Activated CD8-positive, alpha-beta memory T cell treated with anti-CD3 and anti-CD28 coated beads for 48 hours (primary cell): ENCODE measurements at places on chromosomes 16 and 17.
A peak's percentile ranks its signal among the peaks of the same experiment; 100 is the strongest.

DNA sequence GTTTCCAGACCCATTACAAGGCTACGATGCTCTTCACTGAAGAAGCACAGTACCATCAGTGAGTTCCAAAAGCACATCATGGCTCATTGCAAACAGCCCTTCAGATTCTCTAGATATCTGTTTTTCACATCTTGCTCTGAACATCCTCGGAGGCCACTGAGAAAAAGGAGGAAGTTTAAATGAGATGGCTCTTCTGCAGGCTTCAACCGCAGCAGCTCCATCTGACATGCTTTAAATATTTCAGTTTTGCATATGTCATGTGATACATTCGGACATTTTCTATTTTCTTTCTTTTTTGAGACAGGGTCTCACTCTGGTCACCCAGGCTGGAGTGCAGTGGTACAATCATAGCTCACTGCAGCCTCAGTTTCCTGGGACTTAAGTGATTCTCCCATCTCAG lies 396.8 kb downstream of the NPIPA8 start:
- no peak for DNase-seq

DNA sequence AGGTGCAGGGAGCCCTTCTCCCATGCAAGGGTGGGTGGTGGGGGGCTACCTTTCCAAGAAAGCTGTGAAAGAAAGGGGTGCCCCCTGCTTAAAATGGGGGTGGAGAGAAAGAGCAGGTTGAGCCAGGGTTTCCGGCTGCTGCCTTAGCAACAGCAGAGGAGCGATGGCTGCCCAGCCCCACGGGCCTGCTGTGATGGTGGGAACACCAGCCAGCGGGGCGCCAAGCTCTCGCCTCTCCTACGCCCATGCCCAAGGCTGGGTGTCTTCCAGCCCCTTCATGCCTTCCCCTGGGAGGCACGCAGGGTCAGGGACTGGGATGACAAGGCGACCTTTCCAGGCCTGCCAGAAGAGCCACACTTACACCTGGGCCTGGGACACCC lies 3.0 kb downstream of the FMNL1 start:
- no peak for DNase-seq

- DNase-seq = no peak
Measured at GRCh38 chr16:51132490-51133115, 18.5 kb downstream of the SALL1 start.

DNA sequence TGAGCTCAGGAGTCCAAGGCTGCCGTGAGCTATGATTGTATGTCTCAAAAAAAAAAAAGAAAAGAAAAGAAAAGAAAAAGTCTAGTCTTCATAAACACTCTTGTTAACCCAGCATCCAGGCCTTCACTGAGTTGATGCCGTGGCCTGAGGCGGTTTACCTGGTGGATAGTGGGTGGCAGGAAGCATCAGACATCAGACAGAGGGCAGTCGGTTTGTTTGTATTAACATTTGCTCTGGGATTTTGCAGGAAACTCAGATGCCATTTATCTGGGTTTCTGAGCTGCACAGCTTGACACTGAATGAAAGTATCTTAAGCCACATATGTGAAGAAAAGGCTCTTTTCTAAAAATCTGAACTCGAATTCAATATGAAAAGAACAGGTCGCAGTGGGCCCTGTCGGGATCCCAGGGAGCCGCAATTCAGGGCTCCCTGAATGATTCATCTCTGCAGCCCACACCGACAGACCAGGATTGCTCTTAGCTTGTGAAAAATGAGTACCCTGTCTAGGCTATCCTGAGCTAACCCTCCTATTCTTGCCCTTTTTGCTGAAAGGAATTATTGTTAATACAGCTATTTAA lies 1.1 kb upstream of the DBNDD1 start:
- no peak for DNase-seq

DNA sequence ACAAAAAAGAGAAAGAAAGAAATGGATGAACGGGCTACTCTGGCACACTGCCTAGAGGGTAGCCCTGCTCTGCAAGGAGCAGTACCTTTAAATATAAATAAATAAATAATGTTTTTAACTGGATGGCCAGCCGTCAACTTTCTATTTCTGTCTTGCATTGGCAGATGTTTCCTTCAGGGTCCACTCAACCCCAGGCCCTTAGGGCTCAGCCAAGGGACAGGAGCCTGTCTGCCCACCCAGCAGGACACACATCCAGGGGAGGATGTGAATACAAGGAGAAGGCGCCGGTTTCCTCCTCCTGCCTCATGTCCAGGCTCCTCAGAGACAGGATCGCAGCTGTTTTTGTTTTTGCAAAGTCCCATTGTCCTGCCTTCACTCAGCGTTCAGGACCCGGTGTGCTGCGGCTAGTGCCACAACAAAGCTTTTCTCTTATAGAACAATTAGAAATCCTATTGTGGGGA lies 22.6 kb downstream of the TTYH2 start:
- no peak for DNase-seq

- no peak for DNase-seq
Measured at GRCh38 chr16:54031107-54031760, 255.4 kb downstream of the IRX3 start.

GRCh38 chr16:4593086-4593485 lies 21.6 kb downstream of the UBALD1 start:
- DNase-seq = no peak

DNA sequence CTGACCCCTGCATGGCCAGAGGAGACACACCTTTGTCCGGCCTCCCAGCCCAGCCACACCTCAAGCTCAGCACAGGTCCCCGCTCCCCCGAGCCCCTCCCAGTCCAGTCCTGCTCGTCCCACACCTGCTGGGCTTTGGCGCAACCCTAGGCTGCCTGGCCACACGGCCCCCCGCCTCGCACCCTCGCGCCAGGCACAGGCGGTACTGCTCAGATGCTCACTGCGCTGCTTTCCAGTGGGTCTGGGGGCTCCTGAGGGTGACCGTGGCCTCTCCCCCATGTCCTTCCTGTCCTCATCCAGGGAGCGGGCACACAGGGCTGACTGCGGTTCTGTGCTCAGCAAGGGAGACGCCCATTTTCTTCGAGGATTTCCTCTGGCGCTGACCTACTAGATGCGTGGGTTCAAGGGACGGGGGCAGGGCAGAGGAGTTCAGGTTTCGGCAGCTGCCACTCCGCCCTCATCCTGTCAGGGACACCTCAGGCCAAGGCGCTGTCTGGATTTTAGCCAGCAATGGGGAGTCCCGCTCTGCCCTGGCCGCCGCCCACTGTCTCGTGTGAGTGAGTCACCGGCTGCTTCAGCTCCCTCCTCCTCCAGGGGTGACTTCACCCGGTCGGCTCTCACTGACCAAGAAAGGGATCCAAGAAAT lies 118.0 kb upstream of the ZNF469 start:
- DNase-seq = peak; percentile 72

- peak; percentile 28 for DNase-seq
Measured at GRCh38 chr17:41965694-41966462, 717 bp upstream of the CNP start.

DNA sequence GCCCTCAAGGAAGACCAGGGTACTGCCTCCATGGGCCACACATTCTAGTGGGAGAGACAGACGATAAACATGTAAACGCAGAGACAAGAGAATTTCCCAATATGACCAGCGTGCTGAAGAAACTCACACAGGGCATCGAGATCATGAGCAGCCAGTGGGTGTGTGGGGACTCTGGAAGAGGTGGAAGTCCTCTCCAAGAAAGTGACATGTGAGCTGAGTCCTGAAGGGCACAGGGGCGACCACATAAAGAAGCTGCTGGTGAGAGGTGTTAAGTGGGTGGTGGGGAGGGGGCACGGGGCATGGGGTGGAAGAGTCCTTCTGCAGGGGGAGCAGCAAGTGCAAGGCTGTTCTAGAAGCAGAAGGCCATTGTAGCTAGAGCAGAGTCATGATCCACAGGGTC lies 21.0 kb upstream of the RAP1GAP2 start:
- no peak for DNase-seq

DNA sequence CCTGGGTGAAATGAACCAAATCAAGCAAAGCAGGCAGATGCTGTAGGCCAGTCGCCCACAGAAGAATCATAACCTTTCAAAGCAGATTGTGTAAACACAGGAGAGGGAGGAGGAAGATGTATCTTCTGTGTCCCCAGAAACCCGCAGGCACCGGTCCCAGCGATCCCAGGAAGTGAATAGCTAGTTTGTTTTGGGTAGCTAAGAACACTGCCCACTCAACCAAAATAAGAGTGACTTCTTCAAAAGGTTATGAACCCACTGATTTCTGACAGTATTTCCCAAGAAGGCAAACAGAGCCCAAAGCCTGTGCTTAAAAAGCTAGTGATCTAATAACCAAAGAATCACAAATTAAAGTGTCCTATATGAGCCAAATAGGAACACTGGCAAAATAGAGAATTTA lies 67.8 kb downstream of the GRIN2A start:
- DNase-seq = no peak

DNA sequence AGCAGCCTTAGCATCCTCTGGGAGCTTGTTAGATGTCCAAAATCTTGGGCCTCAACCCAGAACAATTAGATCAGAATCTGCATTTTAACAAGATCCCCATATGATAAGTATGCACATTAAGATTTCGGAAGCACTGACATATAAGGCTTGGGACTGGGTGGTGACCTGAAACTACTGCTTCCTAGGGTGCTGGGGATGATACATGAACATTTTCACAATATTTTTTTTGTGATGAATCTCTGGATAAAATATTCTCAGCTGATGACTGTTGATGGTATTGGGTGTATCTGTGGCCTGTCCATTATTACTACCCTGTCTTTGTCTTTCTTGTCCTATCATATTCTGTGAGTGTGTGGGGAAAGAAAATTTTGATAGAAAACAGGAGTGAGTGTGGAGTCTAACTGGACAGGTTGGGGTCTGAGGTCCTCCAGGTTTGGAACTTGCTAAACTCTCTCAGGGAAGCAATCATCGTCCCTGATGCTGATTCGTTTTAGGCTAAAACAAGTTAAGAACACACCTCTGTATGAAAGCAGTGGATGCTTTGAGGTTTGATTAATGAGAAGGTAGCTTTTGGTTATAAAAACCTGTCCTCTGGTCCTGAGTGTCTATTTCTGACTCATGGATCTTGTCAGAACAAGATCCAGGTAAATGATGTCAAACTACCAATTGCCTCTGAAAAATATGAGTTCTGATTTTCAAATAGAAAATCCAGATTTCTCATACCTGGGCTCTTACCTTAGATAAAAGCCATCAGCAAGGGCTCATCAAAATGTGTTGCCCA lies 23.2 kb downstream of the KRT23 start:
- DNase-seq = no peak

DNA sequence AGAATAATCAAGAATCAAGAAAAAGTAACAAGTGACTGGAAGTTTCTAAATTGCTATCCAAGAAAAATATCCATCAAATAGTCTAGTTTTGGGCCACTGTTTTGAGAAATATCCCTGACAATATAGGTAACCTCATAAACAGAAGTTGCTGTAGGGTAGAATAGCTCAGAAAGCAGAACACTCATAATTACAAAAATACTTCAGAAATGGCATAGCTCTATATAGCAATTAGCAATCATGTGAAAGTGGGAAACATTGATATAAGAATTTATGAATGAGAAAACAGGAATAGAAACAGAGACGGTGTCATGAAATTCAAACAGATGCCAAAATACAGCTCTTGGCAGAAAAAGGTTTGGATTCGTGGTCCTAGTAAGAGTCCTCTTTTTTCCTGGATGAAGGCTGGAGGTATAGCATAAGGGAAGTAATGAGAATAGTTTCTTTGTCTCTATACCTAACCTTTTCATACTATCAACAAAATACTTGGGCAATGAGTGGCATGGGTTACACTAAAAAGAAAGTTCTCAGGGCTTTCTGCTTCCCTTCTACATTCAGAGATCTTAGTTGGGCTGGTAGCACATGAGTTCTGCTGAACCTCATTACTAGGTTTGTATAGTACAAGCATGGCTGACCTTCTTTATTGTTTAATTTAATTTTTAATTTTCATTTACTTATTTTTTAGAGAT lies 33.5 kb downstream of the SPAG9 start:
- no peak for DNase-seq

DNA sequence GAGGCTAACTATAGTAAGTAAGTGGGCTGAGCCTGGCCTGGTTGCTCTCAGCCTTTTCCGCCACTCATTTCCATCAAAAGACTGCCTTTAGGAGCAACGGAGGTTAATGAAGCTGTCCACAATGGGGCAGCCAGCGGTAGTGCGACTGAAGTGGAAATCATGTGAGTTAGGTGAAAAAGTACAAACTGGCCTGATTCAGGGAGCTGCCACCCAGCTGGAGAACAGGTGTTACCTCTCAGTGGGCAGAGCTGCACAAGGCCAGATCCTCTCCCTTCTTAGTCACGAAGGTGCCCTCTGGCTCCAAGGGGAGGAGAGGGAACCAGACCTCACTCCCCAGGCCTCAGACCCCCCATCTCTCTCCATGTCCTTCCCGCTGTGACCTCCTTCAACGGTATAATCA lies 34.4 kb upstream of the CDRT4 start:
- no peak for DNase-seq

DNA sequence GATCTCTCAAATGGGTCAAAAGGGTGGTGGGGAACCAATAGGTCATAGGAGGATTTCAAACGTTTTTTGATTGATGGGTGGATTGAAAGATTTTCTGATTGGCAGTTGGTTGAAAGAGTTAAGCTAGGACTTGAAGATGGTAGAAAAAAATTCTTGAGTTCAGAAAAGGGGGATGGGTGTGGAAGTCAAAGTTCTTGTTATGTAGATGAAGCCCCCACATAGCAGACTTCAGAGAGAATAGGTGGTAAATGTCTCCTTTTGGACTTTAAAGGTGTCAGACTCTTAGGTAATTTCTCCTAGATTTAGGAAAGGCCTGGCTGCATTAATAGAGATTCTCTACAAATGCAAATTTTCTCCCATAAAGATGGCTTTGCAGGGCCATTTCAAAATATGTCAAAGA lies 163.3 kb downstream of the HS3ST4 start:
- no peak for DNase-seq

DNA sequence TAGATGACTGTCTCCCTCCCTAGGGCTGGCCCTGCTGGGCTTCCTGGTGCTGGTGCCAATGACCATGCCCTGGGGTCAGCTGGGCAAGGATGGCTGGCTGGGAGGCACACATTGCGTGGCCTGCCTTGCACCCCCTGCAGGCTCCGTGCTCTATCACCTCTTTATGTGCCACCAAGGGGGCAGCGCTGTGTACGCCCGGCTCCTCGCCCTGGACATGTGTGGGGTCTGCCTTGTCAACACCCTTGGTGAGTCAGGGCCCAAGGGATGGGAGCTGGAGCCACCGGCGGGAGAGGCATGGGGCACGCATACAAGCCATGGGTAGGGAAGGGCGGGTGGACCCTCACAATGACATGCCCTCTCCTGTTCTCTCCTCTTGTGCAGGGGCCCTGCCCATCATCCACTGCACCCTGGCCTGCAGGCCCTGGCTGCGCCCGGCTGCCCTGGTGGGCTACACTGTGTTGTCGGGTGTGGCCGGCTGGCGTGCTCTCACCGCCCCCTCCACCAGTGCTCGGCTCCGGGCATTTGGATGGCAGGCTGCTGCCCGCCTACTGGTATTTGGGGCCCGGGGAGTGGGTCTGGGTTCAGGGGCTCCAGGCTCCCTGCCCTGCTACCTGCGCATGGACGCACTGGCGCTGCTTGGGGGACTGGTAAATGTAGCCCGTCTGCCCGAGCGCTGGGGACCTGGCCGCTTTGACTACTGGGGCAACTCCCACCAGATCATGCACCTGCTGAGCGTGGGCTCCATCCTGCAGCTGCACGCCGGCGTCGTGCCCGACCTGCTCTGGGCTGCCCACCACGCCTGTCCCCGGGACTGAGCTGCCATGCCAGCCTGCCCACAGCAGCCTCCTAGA lies 2.2 kb downstream of the PAQR4 start:
- DNase-seq = no peak

- DNase-seq = no peak
Measured at GRCh38 chr17:31512104-31512740, 120.7 kb downstream of the RAB11FIP4 start.

- DNase-seq = no peak
Measured at GRCh38 chr17:57523926-57524632, 221.0 kb downstream of the CCDC182 start.
